ENCODE measurements at places on chromosomes 16 and 17. TPM values are rescaled to one million over a fixed set of nuclear protein-coding genes. Genes with fewer than 3 reads are reported as not detected.

The TBC1D16 gene
- 17.5 TPM for total RNA-seq

The TRPV2 gene
- total RNA-seq: 5.5 TPM

The NOXO1 gene
- total RNA-seq: not detected

The TNP2 gene
- total RNA-seq: not detected

The RHBDL3 gene
- not detected for total RNA-seq

The TPSAB1 gene
- not detected for total RNA-seq

The CES5A gene
- total RNA-seq: not detected

The SLC52A1 gene
- not detected for total RNA-seq

The MMP28 gene
- total RNA-seq: not detected

The ZMYND15 gene
- not detected for total RNA-seq

The MSRB1 gene
- total RNA-seq: 27.4 TPM

The CDK3 gene
- total RNA-seq: 2.9 TPM

The CACNG1 gene
- not detected for total RNA-seq

The NOD2 gene
- total RNA-seq: not detected

The ADORA2B gene
- total RNA-seq: 1.0 TPM

DNA sequence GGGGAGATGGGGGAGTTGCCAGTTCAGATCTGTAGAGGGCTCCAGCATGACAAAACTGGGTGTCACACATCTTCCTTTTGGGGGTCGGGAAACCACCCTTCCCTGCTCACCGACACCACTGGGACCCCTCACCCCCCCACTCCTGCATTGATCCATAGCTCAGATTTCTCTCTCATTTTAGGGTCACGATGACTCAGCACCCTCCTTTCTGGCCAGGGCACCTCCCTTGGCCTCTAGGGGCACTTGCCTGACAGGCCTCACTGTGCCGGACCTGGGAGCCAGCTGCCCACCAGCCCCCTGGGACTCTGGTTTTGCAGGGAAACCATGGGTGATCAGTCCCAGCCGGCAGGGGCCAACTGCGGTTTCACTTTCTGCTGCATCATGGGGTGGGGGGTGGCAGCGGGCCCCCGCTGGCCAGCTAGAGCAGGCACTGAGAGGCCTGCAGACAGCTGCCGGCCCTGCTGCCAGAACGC, 239.4 kb downstream of the MRTFB start:
- no peaks in the 10 kb centered on the region for H3K36me3 ChIP-seq
- H3K4me3 ChIP-seq: peak overlapping the region; percentile 70
- no peaks in the 10 kb centered on the region for H3K27me3 ChIP-seq
- DNase-seq: no peak

GRCh38 chr17:55023626-55024025, 55.1 kb downstream of the STXBP4 start:
- H3K27ac ChIP-seq: no peak overlapping the region
- no peaks in the 10 kb centered on the region for H3K27me3 ChIP-seq
- no peaks in the 10 kb centered on the region for H3K36me3 ChIP-seq
- no peak overlapping the region for H3K4me3 ChIP-seq
- DNase-seq: peak; percentile 45

DNA sequence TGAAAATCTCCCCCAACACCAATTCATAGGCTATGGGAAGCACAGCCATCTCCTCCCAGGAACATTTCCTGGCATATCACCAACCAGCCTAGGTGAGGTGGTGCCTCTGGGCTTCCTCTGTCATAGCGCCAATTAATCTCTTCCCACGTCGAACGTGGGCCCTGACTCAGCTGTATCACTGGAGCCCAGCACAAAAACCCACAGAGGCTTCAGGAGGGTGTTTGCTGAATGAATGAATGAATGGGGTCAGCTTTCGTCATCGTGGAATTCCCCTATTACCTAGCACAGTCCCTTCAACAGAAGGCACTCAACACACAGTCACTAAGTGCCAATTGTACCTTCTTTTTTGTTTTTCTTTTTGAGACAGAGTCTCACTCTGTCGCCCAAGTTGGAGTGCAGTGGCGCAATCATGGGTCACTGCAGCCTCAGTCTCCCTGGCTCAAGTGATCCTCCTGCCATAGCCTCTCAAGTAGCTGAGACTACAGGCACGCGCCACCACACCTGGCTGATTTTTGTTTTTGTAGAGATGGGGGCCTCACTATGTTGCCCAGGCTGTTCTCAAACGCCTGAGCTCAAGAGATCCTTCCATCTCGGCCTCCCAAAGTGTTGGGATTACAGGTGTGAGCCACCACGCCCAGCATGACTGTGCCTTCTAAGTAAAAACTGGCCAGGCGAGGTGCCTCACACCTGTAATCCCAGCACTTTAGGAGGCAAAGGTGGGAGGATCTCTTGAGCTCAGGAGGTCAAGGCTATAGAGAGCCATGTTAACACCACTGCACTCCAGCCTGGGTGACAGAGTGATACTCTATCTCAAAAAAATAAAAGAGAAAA, 4.1 kb downstream of the ZNF688 start:
- peaks cover 4% of the 10 kb centered on the region for H3K27me3 ChIP-seq
- no peaks in the 10 kb centered on the region for H3K36me3 ChIP-seq
- no peak overlapping the region for H3K4me3 ChIP-seq
- H3K4me1 ChIP-seq: peaks cover 11% of the 10 kb centered on the region

- H3K4me1 ChIP-seq: peaks cover 14% of the 10 kb centered on the region
- no peak for DNase-seq
- H3K27me3 ChIP-seq: no peaks in the 10 kb centered on the region
- no peak overlapping the region for H3K27ac ChIP-seq
These were observed 11.0 kb upstream of the NFATC3 start for GRCh38 chr16:68073902-68074760.

DNA sequence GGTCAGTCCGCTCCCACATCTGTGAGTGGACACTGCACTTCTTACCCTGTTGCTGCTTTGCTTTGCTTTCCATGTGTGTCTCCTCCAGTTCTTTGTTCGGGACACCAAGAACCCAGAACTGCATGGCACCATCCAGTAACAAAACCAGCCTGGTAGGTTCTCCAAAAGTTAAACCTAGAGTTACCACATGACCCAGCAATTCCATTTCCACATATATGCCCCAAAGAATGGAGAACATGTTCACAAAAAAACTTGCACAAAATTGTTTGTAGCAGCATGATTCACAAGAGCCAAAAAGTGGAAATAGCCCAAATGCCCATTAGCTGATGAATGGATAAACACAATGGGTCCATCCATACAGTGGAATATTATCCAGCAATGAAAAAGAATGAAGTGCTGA, 10.3 kb upstream of the CCL22 start:
- H3K4me3 ChIP-seq: no peak overlapping the region
- no peak overlapping the region for H3K27ac ChIP-seq
- H3K27me3 ChIP-seq: peaks cover 56% of the 10 kb centered on the region
- DNase-seq: no peak
- H3K4me1 ChIP-seq: no peaks in the 10 kb centered on the region
- H3K36me3 ChIP-seq: no peaks in the 10 kb centered on the region

DNA sequence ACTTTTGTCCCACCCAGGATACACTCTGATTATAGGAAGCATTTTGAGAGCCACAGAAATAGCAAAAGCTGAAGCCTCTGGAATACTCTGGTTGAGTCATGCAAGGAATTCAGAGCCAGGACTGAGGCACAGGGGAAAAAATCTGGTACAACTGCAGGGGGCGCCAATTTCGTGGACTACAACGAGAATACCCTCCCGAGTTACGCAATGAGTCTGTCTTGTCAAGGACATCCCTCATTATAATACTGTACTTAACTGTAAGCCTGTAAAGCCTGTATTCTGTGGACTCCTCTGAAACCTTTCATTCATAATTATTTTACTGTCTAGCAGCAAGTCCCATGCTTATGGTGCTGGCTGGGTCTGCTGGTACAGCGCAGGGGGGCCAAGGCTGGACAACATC, 7.8 kb downstream of the HOXB1 start:
- H3K27me3 ChIP-seq: peaks cover 57% of the 10 kb centered on the region
- no peak overlapping the region for H3K4me3 ChIP-seq

GRCh38 chr17:58337600-58338453, 9.2 kb upstream of the TSPOAP1 start:
- peaks cover 51% of the 10 kb centered on the region for H3K4me1 ChIP-seq
- H3K4me3 ChIP-seq: peak overlapping the region; percentile 81
- H3K36me3 ChIP-seq: no peaks in the 10 kb centered on the region
- DNase-seq: peak; percentile 84
- H3K27ac ChIP-seq: peak overlapping the region; percentile 83

DNA sequence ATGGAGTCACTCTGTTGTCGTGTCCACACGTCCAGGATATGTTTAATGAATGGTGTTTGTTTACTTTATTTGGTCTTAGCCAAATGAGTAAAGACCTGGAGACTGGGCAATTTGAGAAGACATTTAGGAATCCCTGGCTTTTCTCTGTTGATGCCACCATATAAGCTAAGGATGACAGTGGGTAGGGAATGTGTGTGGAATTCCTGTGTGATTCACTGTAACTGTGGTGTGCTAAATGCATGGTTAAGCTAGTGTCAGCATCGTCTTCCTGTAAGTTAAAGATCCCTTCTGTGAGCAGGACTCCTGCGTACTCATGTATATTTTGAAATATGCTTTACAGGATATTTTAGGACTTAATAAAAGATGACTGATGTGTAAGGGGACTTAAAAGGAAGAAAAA, 26.4 kb downstream of the GOSR1 start:
- H3K4me1 ChIP-seq: peaks cover 22% of the 10 kb centered on the region
- H3K36me3 ChIP-seq: peaks cover 36% of the 10 kb centered on the region
- DNase-seq: peak; percentile 44
- peak overlapping the region; percentile 51 for H3K27ac ChIP-seq
- H3K4me3 ChIP-seq: no peak overlapping the region
- H3K27me3 ChIP-seq: peaks cover 2% of the 10 kb centered on the region

GRCh38 chr16:55501549-55502322, 7.1 kb upstream of the LPCAT2 start:
- H3K4me1 ChIP-seq: peaks cover 72% of the 10 kb centered on the region
- peaks cover 46% of the 10 kb centered on the region for H3K36me3 ChIP-seq
- H3K27ac ChIP-seq: peak overlapping the region; percentile 80
- H3K27me3 ChIP-seq: no peaks in the 10 kb centered on the region
- no peak for DNase-seq

GRCh38 chr17:7943291-7943690, 11.3 kb downstream of the CNTROB start:
- H3K27ac ChIP-seq: no peak overlapping the region
- no peaks in the 10 kb centered on the region for H3K4me1 ChIP-seq
- peaks cover 37% of the 10 kb centered on the region for H3K36me3 ChIP-seq

- no peak for DNase-seq
- peaks cover 6% of the 10 kb centered on the region for H3K36me3 ChIP-seq
- peak overlapping the region; percentile 93 for H3K27ac ChIP-seq
- no peaks in the 10 kb centered on the region for H3K27me3 ChIP-seq
- peak overlapping the region; percentile 92 for H3K4me3 ChIP-seq
- H3K4me1 ChIP-seq: peaks cover 57% of the 10 kb centered on the region
These were observed 673 bp upstream of the CHD9 start for GRCh38 chr16:53053967-53054669.

DNA sequence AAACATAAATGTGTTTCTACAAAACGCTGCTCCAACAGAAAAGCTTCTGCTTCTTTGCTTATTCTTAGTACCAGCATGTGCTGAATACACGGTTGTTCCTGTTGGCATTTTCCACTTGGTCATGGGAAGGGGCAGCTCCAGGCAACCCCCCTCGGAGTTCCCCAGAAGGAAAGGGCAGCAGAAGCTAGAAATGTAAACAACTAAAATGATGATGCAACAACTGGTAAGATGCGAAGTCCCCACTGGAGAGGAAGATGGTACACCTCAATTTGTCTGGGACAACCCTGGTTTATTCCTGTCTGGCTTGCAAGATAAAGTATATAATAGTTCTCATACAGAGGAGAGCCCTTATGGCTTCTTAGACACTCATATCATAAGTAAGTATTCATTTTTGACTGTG, 9.2 kb upstream of the CCL13 start:
- no peaks in the 10 kb centered on the region for H3K4me1 ChIP-seq
- no peak overlapping the region for H3K4me3 ChIP-seq
- no peaks in the 10 kb centered on the region for H3K36me3 ChIP-seq
- peaks cover 5% of the 10 kb centered on the region for H3K27me3 ChIP-seq
- DNase-seq: no peak

GRCh38 chr16:73053364-73054124, 5.6 kb upstream of the ZFHX3 start:
- H3K27me3 ChIP-seq: no peaks in the 10 kb centered on the region
- no peaks in the 10 kb centered on the region for H3K4me1 ChIP-seq
- peak overlapping the region; percentile 69 for H3K27ac ChIP-seq
- no peak overlapping the region for H3K4me3 ChIP-seq

DNA sequence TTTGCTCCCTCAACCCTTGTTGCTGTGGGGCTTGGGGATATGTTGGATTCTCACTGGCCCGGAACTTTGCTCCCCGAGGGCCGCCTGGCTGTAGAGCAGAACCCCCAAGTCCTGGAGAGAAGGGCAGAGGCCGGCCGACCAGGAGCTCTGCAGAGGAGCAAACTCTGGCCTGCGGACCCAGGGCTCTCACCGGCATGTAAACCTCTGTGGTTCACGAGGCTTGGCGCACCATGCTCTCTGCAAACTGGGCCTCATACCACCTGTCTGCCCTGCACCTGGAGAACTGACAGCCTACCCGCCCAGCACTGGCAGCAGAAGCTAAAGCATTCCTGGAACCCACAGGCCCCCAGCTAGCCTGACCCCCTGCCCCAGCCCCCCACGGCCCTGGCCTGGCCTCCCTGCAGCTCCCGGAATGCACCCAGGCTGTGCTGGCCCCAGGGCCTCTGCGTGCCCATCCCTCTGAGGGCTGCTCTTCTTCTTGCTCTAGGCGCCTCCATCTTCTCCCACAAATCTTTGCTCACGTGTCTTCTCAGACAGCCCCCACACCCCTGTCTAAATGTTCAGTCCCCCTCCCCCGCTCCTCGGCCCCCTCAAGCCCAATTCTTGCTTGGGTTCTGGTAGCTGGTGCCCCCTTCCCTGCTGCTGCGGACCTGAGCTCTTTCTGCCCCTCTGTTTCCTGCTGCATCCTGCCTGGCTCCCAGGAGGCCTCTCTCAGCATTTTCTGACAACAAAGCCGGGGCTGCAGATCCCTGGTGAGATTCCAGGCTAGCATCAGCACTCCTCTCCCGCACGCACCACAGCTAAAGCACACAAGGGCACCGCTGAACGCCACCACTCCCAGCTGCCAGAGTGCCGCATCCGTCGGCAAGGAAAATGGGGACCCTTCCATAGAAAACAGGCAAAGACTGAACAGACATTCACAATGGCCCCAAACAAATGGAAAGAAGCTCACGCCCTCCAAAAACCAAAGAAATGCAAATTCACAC, 23.3 kb downstream of the ACTG1 start:
- H3K4me1 ChIP-seq: peaks cover 5% of the 10 kb centered on the region
- no peak overlapping the region for H3K4me3 ChIP-seq
- DNase-seq: no peak
- no peak overlapping the region for H3K27ac ChIP-seq
- H3K36me3 ChIP-seq: no peaks in the 10 kb centered on the region

GRCh38 chr17:72373910-72374741, 253.3 kb downstream of the SOX9 start:
- no peak overlapping the region for H3K4me3 ChIP-seq
- DNase-seq: no peak
- no peaks in the 10 kb centered on the region for H3K36me3 ChIP-seq
- peaks cover 3% of the 10 kb centered on the region for H3K27me3 ChIP-seq
- H3K4me1 ChIP-seq: peaks cover 44% of the 10 kb centered on the region

DNA sequence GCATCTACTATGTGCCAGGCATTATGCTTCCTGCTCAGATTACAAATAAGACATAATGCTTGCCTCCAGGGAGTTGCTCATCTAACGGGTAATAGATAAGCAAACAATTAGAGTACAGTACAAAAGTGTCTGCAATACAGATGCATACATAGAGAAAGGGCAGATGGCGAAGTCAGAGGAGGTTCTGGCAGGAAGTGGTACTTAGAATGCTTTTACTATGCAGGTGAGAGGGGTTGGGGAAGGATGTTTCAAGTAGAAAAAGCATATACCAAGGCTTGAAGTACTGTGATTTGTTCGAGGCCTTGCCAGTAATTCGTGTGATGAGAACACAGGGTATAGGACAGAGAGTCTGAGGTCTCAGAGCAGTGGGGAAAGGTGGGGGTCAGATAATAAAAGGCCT, 349.8 kb downstream of the UTP18 start:
- H3K4me3 ChIP-seq: no peak overlapping the region
- H3K36me3 ChIP-seq: no peaks in the 10 kb centered on the region
- H3K4me1 ChIP-seq: no peaks in the 10 kb centered on the region
- no peak overlapping the region for H3K27ac ChIP-seq
- peaks cover 4% of the 10 kb centered on the region for H3K27me3 ChIP-seq
